ENCODE measurements at places on chromosomes 4 and X.

DNA sequence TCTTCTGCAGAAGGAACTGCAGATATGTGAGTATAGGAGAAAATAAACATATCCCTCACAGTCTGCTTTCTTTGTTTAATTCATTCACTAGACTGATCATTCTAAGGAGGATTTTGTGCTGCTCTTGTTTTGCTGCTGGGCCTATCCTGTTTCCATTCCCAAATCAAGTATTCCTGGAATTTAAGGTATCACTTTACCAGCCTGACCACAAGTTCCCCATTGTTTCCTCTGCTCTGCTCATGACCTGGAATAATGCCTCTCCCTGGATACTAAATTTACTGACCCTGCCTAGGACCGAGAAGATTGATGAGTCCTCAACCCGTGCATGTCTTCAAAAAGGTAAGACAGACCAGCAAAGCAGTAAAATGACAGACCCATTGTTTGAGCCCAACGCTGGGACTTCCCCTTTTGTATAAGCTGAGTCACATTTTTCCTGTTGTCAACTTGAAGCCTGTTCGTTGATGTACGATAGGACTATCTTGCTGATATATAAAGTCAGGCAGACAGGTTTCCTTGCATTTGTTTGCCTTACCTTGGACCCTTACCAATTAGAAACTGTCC lies 85.5 kb upstream of the TET2 start:
- DNase-seq = no peak

DNA sequence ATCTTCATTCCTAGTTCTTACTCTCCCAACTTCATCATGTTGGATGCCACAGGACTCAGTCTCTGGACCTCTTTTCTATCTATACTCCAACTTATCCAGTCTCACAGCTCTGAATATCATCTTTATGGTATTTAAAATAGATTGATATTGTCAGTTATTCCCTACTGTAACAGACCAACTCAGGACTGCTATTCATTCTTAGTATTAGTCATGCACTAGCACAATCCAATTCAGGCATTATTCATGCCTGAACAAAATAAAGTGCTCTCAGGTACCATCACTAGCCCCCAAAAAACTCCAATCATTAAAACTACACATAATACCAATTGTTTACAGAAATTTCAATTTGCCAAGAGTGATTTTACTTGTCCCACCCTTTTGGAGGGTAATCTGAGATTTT lies 37.7 kb downstream of the FRYL start:
- DNase-seq = no peak

DNA sequence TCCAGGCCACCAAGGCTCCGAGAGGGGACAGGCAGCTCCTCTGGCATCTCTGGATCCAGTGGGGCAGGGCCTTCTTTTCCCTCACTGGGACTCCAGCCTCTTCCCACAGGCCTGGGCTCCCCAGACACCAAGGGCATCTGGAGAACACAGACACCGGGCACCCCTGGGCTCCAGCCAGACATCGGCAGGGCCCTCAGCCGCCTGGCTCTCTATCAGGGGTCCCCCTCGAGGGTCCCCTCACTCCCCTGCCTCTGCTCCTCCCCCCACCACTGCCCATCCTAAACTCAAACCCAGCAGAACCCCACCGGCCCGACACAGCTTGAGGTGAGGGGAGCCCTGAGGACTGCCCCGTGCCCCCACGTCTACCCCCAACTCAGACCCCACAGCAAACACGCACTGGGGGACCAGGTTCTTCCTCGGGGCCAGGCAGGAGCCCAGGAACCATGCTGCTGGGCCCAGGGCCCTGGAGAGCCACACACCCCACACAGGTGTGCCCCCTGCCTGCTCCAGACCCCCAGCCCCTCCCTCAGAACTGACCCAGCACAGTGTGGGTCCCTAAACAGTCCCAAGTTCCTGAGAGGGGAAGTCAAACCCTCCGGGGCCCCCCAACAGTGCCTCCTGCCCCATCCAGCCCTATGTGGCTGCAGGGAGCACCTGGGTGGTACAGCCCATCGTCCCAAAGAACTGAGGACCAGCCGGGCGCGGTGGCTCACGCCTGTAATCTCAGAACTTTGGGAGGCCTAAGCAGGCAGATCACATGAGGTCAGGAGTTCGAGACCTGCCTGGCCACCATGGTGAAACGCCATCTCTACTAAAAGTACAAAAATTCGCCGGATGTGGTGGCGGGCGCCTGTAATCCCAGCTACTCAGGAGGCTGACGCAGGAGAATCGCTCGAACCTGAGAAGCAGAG lies 86.8 kb downstream of the FAM53A start:
- DNase-seq = no peak

- no peak for DNase-seq
These were observed 9.0 kb upstream of the IGFBP7 start for GRCh38 chr4:57119054-57119651.

- no peak for DNase-seq
These were observed 51.4 kb upstream of the HHIP start for GRCh38 chr4:144594471-144594986.

- no peak for DNase-seq
These were observed 37.4 kb downstream of the PAK3 start for GRCh38 chrX:111133389-111133788.

Data from NK-92 treated with Interleukin-12 subunit alpha and Interleukin-12 subunit beta, amount 100 ng/mL, for 24 hours (cell line).